ENCODE measurements at places on chromosomes 16 and 17.

GRCh38 chr17:75540923-75541503, 15.5 kb downstream of the LLGL2 start:
- no peak for DNase-seq

DNA sequence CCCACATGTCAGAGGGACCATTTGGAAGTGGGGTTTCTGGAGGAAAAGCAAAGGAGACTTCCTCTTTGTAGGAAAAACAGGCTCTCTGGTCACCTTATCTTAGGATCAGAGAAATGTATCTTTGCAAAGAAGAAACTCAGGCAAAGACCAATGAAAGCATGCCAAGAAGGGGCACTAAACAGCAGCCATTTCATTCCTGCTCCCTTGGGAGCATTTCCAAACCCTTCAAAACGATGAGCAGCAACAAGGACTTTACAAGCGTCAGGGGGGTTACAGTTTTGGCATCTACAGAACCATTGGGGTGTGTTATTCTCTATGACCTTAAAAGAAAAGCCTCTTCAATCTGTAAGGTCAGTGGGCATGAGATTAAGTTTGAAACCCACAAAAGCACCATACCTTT, 122.8 kb downstream of the SMG6 start:
- DNase-seq = no peak

GRCh38 chr16:81598083-81598482, 153.5 kb downstream of the CMIP start:
- DNase-seq = no peak

GRCh38 chr17:78305801-78306200, 54.1 kb downstream of the SOCS3 start:
- no peak for DNase-seq

GRCh38 chr16:65991149-65991701, 375.3 kb upstream of the CDH5 start:
- no peak for DNase-seq

- DNase-seq = no peak
These were observed at the start of gene GH2 for GRCh38 chr17:63881935-63882601. TSS of gene GH2 (minus strand) at chr17:63881944. CDS start at chr17:63881801, 143 bp downstream.

GRCh38 chr16:83586461-83587200, 221.1 kb upstream of the HSBP1 start:
- no peak for DNase-seq

- no peak for DNase-seq
These were observed 12.3 kb downstream of the HSD11B2 start for GRCh38 chr16:67443265-67443664.

- no peak for DNase-seq
These were observed 5.0 kb downstream of the UNC45B start for GRCh38 chr17:35152421-35153140.

- no peak for DNase-seq
These were observed 54.1 kb upstream of the BRD7 start for GRCh38 chr16:50422926-50423325.

DNA sequence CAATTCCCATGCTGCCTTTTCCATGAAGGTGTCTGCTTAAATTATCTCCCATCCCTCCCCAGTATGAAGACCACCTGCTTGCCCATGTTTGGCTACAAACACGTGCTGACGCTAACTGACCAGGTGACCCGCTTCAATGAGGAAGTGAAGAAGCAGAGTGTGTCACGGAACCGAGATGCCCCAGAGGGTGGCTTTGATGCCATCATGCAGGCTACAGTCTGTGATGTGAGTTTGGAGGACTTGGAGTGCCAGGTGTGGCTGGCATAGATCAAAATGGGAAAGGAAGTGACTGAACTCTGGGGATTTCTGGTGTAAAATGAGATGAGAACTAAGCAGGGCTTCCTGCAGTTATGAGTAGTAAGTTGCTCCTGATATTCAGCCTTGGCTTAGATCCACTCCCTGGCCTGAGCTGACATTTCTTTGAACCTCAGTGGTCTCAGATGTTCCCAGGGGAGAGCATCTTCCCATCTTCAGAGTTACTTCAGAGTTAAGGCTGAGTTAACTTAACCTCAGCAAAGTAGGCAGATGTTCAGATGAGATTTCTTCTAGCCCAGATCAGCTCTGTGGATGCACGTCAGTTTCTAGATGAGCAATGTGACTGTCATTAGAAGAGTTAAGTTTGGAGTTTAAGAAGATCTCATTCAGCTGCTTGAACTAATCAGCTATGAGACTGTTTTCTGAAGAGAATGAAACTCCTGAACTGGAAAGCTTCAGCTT, 32.7 kb downstream of the ITGB3 start:
- no peak for DNase-seq

DNA sequence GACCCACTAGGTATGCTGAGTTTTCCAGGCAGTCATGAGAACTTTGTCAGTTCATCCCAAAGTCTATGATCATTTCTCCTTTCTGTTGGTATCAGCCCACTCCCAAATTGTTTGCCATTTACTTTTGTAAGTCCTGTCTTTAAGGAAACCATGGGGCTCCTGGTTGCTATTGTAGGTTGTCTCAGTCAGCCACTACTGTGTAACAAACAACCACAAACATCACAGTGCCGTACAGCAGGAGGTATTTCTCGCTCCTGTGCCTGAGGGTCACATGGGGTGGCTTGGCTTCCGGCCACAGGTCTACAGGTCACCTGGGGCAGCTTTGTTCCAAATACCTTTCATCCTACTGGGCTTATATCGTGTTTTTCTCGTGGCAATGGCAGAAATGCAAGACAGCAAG, 71.6 kb downstream of the C17orf67 start:
- no peak for DNase-seq

GRCh38 chr16:86931410-86931941, 353.1 kb downstream of the FOXL1 start:
- DNase-seq = no peak

DNA sequence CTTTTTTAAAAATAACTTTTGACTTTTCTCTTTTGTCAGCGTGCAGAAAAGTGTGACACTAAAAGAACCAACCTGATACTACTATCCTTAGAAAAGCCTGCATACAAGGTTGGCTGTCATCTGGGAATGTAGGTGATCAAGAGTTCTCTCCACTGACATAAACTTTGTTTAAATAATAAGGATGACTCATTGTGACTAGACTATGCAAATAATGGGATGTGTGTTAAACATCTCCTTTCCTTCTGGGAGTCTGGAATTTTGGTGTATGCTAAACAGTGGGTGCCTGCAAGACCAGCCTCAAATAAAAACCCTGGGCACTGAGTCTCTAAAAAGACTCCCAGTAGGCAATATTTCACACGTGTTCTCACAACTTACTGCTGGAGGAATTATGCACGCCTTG, 373.4 kb downstream of the CNTNAP4 start:
- DNase-seq = no peak

DNA sequence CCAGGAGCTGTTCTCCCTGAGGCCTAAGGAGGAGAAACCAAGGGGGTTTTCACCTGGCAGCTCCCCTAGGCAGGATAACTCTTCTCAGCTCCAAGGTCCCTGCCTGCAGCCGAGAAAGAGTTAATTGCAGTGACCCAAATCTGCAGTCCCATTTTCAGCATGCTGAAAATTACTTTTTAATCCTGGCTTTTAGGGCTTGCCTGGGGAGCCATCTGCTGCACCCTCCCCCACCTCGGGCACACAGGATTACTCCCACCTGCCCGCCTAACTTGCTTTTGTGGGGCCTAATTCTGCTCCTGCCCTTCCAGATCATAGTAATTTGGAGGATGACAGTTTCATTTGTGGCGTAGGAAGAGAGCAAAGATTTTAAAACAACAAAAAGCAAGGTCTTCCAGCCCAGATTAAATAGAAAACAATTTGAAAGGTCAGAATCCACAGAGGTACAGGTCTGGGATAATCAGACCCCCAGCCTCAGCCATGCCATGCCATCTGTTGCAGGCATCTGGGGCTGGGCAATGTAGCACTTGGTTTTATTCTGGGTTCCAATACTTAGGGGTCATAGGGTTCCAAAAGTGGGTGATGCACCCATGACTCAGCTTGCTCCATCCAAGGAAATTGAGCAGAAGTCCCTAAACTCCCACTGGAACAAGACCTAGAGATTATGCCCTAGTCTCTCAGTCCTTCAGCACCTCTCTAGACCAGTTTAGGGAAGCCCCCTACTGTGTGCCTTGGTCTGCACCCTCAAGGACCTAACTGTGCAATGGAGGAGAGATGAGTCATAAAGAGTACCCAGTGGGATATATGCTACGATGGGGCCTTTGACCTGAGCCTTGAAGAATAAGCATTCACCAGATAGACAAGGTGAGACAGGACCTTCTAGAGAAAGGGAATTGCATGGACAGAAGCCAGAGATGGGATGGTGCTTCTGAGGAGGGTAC, 64.5 kb upstream of the NLK start:
- no peak for DNase-seq

GRCh38 chr17:28221751-28222414, 97.1 kb upstream of the TMEM97 start:
- DNase-seq = no peak

DNA sequence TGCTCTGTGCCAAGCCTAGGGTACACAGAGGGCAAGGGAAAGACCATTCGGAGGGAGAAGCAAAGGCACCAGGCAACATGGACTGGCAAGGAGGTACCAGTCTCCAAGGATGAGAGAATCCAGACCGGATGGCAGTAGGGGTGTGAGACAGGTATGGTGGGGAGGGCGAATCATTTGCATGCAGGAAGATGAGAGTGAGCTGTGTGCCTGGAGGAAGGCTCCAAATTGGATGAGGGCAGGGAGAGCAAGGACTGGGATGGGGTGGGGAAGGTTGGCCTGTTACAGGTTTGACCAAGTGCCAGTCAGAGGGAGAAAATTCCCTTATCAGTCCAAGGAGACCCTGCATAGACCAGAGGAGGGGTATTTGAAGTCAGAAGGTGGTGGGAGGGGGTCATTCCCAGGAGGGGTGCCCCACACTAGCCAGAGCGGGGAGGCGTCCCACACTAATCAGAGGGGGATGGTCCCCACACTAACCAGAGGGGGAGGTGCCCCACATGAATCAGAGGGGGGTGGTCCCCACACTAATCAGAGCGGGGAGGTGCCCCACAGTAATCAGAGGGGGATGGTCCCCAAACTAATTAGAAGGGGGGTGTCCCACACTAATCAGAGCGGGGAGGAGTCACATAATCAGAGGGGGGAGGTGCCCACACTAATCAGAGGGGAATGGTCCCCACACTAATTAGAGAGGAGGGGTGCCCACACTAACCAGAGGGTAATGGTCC, 737 bp downstream of the CANT1 start:
- no peak for DNase-seq

DNA sequence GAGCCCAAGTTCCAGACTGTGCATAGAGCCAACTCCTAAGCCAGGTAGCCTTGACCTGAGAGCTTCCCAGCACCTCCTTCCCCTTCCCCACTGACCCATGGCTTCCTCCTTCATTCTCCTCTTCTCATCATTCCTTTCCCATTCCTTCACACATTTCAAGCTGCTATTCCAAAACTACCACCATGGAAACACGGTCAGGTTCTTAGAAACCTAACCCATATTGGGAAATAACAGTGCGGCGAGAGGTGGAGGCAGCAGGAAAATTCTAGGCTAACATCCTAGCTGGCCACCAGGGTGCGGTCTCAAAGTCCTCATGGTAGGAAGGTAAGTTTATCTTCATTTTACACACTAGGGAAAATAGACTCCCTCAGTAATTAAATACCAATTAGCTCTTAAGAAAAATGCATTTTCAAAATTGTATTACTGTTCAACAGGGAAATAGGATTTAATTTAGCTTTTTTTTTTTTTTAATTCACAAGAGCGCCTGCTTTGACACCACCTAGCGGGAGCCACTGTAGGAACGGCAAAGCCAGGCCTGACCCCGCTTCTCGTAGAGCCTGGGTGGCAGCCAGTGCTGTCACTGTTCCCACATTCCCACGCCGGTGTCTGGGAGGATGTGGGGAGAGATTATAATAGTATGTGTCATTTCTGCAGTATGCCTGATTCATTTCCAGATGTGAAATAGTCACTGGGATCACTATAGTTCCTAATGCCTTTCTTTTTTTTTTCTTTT, 14.0 kb upstream of the SPHK1 start:
- DNase-seq = no peak

GRCh38 chr17:32954477-32954876, 26.5 kb downstream of the TMEM98 start:
- no peak for DNase-seq

GRCh38 chr17:35368081-35368830, 5.2 kb downstream of the SLFN11 start:
- no peak for DNase-seq

DNA sequence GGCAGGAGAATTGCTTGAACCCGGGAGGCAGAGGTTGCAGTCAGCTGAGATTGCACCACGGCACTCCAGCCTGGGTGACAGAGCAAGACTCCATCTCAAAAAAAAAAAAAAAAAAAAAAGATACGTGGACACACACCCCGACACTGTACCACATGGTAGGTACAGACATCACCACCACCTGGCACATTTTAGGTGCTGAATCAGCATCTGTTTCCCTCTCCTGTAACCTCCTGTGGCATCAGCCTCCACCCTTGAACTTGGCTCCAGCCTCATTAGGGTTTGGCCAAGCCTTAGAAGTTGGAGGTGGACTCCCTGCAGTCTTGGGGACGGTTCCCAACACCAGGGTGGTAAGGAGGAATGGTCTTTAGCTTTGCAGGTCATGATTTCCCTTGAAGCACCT, 46.0 kb downstream of the XYLT1 start:
- no peak for DNase-seq

- no peak for DNase-seq
These were observed 2.0 kb upstream of the VAMP2 start for GRCh38 chr17:8164815-8165131.

DNA sequence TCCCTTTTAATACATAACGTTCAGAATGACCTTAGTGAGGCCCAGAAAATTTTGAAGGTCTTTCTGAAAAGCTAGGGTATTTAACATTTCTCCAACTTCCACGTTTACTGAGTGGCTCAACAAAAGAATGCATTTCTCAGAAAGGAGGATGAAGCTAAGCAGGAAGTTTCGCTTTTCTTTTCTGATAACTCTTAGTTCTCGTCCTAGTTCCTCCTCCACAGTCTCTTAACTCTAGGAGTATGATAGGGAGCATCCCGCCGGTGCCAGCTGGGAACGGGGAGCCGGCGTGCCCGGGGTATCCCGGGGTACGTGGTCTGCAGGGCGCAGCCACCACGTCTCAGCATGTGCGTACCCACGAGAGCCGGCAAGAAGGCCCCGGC, 363 bp downstream of the KARS1 start:
- no peak for DNase-seq

DNA sequence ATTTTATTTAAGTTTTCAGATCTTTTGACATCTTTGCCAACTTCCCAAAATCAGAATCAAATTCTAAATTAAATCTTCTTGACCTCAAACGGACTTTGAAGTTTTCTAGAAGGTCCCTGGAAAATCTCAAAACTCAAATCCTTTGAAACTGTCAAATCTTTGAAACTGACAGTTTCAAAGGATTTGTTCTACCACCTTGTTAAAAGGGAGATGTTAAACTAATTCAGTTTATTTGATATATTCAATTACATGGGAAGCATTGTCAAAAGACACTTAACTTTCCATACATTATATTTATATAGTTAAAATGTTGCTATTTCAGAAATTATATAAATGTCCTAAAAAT, 3.4 kb upstream of the DPEP1 start:
- no peak for DNase-seq

DNA sequence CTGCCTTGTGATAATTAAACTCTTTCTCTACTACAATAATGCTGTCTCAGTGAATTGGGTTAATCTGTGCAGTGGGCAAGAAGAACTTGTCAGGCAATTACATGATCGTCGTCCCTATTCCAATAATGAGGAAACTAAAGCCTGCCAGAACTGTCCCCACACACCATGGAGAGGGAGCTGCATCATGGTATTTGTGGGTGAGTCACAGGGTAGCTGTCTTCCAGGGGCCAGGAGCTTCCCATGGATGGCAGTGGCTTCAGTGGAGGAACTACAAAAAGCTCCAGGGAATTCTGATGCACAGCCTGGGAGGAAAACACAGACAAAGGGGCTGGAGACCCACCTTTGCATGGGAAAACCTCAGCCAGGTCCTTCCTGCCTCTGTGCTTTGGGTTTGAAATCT, 83.3 kb upstream of the C16orf82 start:
- DNase-seq = no peak

Data from NCI-H187 (cell line).